DND-41 (cell line): ENCODE measurements at places on chromosomes 4 and X.

- no peak for DNase-seq
These were observed 4.5 kb downstream of the PRRG1 start for GRCh38 chrX:37353646-37354045.

DNA sequence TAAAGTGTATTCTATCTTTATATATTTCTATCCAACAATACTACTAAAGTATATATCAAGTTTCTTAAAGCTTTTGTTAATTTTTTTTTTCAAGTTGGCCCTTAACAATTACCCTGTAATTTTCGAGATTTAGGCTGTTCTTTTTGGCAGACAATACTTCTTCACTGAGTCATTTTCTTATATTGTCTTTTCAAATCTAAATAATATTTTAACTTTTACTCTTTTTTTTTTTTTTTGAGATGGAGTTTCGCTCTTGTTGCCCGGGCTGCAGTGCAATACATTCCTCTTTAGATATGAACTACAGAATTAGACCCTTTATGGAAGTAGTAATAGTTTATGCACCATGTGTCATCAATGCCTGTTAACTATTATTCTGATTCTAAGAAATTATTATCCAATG, 120.7 kb downstream of the GLRA3 start:
- DNase-seq: no peak

DNA sequence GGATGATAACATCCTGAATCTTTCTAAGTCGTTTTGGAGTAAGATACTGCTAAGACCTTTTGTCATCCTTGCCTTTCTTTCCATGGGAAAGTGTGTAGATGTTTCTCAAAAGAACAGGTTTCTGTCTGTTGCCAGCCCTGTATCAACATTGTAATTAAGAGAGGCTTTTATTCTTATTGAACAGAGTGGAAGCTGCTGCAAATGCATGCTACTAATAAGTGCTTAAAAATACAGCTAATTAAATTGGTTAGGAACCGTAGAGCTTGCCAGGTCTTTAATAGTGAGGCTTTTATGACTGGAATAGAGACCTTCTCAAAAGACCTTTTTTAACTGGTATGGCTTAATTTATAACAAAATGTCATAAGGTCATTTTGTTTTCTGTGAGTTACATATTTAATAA, 34.4 kb downstream of the INTU start:
- DNase-seq: no peak

- no peak for DNase-seq
These were observed 17.0 kb upstream of the GABRA4 start for GRCh38 chr4:47010347-47010911.

GRCh38 chr4:48698029-48698971, 81.8 kb downstream of the FRYL start:
- DNase-seq: no peak
